ENCODE measurements at places on chromosomes 5 and 9. TPM values are rescaled to one million over a fixed set of nuclear protein-coding genes. Genes with fewer than 3 reads are reported as not detected.

DNA sequence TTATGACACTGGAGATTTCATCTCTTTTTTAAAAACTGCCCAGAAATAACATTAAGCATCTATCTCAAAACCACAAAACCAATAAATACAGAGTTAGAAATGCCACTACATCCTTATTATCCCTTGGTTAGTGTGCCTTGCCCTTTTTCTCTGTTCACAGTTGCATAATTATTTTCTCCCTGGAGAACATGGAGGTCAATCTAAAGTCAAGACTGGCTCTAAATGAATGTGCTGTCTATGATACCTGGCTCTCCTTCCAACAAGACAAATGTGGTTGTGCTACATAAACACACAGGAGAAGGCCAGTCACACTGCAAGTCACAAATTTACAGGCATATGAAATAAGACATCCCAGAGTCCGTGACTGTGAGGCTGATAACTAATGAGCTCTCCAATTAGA lies 2.8 kb downstream of the FBN2 start:
- DNase-seq: no peak

GRCh38 chr5:43039471-43040286 lies 440 bp downstream of the ANXA2R start:
- DNase-seq: no peak

DNA sequence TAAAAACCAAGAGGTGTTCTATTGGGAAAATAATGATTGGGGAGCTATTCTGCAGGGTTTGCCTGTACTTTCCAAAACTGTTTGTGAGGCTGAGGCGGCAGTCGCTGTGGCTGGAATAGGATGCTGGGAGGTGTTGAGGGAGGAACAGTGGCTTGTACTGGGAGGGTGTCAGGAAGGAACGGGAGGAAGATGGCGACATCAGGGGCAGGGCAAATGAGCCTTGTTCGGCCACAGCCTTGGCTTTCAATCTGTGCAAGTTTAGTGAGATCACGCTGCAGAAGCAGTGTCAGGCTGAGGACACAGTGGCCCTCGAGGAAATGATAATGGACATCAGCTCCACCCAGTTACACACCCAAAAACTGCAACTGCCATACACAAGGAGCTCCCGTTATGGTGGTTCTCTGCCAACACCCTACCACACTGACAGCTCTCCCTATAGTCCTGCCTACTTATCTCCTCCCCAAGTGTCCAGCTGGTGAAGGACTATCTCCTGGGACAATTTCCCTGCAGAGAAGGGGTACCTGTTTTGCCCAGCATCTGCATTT lies 27.3 kb downstream of the KIF2A start:
- no peak for DNase-seq

- no peak for DNase-seq
Observed at GRCh38 chr5:5700549-5700948, 278.1 kb downstream of the ICE1 start.

DNA sequence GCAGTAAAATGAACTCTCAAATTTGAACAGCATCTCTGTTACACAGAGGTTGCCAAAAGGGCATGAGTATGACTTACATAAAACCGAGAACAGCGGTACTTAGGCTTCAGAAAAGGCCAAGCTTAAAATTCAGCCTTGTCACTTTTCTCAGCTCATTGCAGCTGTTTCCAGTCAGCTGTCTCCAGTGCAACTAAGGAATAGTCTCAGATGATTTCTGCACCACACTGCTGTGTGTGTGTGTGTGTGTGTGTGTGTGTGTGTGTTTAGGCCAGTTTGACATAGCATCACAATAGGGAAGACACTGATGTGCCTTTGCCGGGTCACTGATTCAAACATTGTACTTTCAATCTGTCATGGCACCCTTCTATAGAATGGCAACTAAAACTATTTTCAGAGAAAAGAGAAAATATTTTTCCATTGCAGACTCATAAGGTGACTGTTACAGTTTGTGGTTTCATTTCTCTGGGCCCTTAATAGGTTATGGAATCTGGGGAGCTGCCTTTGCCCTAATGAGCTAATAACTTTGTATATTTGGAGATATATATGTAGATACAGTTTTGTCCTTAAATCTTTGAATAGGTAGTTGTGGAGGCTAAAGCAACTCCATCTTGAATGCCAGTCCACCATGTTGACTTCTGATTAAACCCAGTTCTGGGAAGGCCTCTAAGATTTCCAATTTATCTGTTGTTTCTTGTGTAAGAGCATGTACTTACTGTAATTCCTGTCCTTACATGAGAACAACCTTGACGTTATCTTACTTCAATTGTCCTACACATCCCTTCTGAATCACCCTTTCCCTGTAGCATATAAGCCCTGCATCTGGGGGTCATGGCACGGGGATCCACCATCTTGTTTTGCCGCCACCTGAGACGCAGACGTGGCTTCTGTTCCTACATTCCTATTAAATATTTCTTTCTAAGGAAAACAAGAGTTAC lies 4.5 kb downstream of the LSM11 start:
- DNase-seq: no peak

DNA sequence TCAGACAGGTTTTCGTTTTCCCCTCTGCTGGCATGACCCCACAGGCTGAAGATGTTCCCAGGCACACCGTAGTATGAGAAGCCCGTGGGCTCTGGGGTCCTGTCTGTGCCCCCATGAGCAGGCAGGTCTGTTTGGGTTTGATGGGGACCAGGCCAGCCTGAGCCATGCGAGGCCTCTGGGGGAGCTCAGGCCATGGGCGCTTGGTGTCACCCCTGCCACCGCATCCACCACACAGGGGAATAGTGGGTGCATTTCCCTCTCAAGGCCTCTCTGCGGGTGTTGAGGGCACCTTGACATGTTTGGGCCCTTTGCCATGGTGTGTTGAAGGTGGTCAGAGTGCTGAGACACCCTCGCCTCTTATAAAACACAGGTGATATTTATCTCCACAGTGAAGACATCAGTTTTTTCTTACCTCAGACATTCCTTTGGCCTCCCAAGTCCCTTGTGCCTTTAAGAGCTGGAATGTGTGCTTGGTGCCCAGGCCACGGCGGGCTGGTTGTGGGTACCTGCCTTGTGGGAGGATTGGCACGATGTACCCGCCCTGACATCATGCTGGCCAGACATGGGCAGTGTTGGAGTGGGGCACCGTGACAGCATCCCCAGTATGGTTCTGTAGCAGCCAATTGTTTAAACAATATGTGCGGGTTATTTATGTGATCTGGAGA lies 68.3 kb downstream of the WNK2 start:
- no peak for DNase-seq

DNA sequence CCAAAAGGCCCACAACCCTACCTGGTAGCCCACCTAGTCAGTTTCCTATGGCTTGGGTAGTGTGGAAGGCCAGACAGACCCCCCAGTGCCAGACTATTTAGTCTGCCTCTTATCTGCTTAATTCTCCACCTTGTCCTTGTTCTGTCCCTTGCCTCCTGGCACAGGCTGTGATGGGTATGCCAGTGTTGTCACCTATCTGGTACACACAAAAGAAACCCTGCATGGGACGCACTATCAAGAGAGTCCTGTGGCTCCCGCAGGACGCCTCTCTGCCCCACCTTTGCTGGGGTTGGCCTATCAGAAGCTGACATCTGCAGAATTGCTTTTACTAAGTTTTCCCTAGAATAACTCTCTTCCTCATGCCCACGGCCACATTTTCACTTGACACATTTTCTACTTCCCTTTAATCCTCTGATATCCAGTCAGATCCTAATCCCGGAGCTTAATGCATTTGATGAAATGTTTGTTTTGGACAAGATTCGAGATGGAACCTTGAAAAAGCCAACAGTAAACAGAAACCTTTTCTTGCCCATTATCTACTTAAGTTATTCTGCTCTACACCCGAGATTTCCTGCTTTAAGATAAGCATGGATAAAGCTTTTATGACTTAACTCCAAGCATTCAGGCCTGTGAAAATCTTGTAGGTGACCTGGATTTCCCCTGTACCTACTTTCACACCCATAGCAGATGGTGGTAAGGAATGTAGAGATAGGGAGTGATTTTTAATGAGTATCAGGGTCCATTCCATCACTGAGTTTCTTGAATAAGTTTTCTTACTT lies 468.5 kb downstream of the ZNF608 start:
- no peak for DNase-seq

DNA sequence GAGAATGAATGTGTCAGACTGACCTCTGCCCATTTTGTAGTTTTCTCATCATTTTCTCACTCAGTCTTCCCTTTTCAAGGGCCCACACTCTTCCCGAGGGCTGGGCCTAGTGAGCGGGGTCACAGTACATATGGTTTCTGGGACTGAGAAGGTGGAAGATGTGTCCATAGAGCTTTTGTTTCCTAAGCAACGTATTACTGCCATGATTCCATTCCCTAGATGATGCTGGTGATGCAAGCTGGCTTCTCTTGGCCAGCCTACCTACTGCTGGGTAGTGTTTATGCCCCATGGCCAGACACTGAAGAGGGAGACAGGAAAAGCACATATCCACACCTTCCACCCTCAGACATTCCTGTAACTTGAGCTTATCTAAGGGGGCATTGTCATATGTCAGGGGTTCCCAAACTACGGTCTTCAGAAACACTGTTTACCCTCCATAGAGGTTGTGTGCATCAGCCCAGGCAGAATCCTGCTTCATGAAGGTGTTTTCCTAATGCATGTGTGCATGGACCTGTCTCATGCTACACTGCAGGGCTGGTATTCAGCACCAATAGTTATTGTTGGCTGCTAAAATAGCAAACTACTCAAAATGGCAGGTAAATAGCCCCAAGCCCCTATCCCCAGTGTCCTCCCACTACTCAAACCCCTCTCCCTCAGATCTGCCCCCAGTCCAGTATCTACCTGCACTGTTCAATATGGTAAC lies 9.5 kb downstream of the IRF1 start:
- no peak for DNase-seq

- no peak for DNase-seq
Observed at GRCh38 chr5:1718669-1719068, 81.0 kb downstream of the MRPL36 start.

DNA sequence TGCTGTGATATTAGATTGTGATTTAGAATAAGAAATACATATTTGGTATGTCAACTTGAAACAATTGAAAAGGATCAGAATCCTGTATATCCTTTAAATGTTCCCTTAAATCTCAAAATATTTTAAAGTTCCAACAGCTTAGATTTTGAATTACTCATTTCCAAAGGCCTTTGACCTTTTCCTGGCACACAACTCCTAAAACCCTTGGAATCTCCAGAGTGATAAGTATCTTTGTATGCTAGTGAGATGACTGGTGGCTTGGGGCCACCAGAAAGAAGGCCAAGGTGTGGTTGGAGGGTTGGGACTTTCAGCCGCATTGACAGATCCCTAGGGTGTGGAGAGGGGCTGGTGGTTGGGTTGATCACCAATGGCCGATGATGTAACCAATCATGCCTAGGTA lies 104.7 kb downstream of the YIPF5 start:
- DNase-seq: no peak

- DNase-seq: no peak
Observed at GRCh38 chr9:134707731-134708671, 66.4 kb downstream of the COL5A1 start.

GRCh38 chr9:108972626-108973209 lies 38.5 kb downstream of the ABITRAM start:
- DNase-seq: no peak

DNA sequence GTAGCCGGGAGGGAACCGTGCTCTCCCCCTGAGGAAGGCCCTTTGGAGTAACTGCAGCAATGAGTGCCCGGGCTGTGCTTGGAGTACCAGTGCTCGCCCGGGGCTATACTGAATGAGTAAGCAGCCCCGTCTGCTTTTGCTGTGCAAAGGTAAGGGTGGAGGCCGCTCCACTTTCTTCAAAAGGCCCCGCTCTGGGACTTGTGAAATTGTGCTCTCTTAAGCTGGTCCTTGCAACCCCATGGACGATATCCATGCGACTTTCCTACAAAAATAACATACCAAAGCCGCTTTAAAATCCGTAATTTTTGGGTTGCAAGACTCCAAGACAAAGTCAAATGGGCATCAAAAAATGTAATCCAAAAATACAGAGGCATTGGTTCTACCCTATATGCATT lies 578 bp upstream of the TNFAIP8 start:
- no peak for DNase-seq

- DNase-seq: no peak
Observed at GRCh38 chr9:88923092-88923491, 68.2 kb upstream of the S1PR3 start.

- DNase-seq: no peak
Observed at GRCh38 chr5:102583276-102584124, 84.7 kb upstream of the SLCO6A1 start.

GRCh38 chr9:1051584-1052275 lies 1.6 kb downstream of the DMRT2 start:
- DNase-seq: peak; percentile 77

DNA sequence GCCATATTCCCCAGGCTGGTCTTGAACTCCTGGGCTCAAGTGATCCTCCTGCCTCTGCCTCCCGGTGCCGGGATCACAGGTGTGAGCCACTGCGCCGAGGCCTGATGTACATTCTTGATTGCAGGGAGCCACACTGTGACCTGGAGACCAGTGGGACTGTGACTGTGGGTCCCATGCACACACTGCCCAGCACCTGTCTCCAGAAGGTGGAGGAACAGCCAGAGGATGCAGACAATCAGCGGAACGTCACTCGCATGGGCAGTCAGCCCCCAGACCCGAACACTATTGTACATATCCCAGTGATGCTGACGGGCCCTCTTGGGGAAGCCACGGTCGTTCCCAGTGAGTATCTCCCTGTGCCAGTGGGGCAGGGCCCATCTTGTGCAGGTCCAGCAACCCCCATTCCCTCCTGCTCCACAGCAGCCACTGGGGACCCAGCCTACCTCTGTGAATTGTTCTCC lies 147.3 kb downstream of the CACNA1B start:
- DNase-seq: peak; percentile 37

DNA sequence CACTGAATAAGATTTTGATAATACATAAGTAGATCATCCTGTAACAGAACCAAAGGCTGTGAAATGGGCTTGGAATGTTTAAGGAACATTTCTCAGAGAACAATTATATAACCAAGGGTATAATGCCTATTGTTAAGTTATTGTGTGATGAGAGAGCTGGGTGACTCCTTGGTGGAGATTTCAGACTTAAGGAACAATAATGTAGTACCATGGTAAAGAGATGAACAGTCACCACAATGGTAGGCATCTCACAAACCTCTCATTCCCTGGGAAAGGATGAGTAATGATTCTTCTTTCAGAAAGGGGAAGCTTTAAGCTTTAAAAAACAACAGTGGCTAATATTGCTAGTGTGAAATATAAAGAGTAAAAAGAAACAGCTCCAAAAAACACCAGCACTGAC lies 147.4 kb downstream of the TRIM36 start:
- DNase-seq: no peak

Gene PCDHGA8
- 1.3 TPM for total RNA-seq

Gene IL3
- not detected for total RNA-seq

Gene CENPK
- 17.6 TPM for total RNA-seq

Gene EIF4EBP3
- 4.8 TPM for total RNA-seq

Gene CCL27
- total RNA-seq: 0.43 TPM

Gene JAKMIP2
- total RNA-seq: 13.8 TPM

Gene FAM221B
- total RNA-seq: 1.1 TPM

Gene PPP3R2
- 0.22 TPM for total RNA-seq

Gene LCN15
- total RNA-seq: 0.93 TPM

Gene FGD3
- total RNA-seq: 5.5 TPM

Gene AGXT2
- total RNA-seq: not detected
